Fibroblast of pulmonary artery (primary cell): ENCODE measurements at places on chromosomes 16 and 17.

GRCh38 chr17:78278139-78278741, 46.8 kb downstream of the TMEM235 start:
- no peak for DNase-seq

DNA sequence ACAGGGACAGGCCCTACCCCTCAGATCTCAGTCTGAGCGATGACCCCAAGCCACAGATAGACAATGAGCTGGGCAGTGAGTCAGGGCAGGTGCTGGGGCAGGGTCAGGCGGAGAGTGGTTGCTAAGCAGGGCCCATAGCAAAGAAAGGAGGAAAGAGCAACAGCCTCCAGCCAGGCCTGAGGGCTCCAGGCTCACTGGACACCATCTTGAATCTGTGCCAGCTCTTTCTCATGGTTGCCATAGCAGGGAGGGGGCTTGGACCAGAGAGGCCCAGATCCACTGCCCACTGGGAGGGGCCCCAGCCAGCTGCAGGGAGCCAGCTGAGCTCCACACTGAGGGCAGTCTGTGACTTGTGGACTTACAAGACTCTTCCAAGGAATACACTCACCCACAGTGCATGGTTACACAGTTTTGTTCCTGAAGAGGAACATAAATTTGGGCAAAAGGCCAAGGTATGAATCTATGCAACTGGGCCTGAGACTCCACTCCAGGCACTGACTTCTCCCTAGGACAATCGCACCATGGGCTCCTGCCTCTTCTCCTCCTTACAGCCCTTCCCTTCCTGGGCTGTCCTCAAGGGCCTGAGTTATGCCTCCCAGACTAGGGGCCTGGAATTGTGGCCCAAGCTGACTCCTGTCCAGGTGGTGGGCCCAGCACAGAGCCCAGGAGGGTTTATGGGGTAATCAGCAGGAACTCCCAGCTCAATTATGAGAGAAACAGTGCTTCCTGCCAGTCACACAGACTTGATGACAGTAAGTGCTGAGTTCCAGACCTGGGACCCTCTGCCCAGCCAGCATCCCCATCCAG, 59.9 kb downstream of the BEAN1 start:
- peak; percentile 93 for DNase-seq

GRCh38 chr17:10614536-10615155, 42.5 kb downstream of the MYH3 start:
- peak; percentile 76 for DNase-seq

- no peak for DNase-seq
Measured at GRCh38 chr17:49440581-49440980, 25.9 kb upstream of the PHB1 start.

GRCh38 chr16:89922477-89922883, 662 bp upstream of the TUBB3 start:
- peak; percentile 90 for DNase-seq

DNA sequence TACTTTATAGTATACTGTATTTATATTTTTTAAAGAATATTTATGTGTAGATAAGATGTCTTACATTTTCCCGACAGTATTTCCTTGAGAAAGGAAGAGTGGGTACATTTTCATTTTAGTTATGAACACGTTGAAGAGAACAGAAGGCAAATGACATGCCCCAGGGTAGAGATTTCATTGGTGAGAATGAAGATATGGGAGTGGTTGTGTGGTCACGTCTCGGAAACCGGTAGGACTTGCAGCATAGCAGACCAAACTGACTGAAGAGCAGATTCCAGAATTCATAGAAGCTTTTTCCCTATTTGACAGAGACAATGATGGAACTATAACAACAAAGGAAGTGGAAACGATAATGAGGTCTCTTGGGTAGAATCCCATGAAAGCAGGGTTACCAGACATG, 71.7 kb downstream of the KCNJ2 start:
- no peak for DNase-seq

DNA sequence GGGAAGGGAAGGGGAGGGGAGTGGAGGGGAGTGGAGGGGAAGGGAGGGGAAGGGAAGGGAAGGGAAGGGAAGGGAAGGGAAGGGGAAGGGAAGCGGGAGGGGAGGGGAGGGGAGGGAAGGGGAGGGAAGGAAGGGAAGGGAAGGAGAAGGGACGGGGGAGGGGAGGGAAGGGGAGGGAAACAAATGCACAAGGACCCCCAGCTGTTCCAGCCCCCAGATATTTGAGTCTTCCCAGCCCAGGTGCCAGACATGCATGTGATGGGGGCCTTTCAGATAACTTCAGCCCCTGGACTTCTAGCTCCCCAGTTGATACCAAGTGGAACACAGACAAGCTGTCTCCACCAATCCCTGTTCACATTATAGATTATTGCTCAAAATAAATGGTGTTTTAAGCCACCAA, 14.7 kb upstream of the KDM8 start:
- no peak for DNase-seq

DNA sequence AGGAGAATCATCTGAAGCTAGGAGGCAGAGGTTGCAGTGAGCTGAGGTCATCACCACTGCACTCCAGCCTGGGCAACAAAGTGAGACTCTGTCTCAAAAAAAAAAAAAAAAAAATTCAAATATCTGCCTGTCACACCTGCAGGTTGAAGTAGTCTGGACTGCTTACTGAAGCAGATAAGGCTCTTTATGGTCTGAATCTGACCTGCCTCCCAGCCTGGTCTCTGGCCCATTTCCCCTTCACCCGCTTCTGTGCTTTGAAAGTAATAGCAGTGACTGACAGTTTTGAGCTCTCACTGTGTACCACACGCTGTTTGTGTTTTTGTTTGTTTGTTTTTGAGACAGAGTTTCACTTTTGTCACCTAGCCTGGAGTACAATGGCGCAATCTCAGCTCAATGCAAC, 5.8 kb downstream of the SEZ6L2 start:
- no peak for DNase-seq

DNA sequence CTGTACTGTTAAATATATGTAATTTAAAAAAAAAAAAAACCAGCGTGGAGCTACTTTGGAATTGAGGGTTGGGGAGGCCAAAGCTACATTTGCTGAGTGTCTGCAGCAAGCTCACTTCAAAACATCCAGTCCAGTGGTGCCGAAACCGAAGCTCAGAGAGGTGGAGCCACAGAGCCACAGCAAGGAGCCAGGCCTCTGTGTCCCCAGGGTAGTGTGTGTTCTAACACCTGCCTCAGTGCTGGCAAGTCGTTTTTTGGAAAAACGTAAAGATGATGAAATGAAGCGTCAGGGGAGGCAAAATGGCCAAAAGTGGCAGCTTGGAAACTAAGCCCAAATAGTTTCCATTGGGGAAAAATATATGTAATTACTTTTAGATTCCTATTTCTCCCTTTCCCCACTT, 36.1 kb upstream of the MRC2 start:
- DNase-seq: no peak

GRCh38 chr16:74568961-74569631, 37.8 kb downstream of the GLG1 start:
- DNase-seq: no peak

GRCh38 chr17:69062860-69063581, 2.3 kb upstream of the ABCA9 start:
- DNase-seq: peak; percentile 35

DNA sequence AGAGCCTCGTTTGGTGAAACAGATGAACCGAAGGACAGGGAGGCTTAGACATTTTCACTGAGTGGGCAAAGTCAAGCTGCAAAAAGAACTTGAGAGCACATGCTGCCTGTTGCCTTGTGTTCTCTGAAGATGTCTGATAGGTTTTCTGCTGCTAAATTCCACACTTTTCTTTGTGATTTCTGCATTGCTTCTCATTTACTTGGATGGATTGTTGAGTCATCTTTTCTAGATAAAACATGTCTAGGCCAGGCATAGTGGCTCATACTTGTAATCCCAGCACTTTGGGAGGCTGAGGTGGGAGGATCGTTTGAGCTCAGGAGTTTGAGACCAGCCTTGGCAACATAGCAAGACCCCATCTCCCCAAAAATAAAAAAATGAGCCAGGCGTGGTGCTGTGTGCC, 80.4 kb upstream of the CLEC18A start:
- DNase-seq: no peak

DNA sequence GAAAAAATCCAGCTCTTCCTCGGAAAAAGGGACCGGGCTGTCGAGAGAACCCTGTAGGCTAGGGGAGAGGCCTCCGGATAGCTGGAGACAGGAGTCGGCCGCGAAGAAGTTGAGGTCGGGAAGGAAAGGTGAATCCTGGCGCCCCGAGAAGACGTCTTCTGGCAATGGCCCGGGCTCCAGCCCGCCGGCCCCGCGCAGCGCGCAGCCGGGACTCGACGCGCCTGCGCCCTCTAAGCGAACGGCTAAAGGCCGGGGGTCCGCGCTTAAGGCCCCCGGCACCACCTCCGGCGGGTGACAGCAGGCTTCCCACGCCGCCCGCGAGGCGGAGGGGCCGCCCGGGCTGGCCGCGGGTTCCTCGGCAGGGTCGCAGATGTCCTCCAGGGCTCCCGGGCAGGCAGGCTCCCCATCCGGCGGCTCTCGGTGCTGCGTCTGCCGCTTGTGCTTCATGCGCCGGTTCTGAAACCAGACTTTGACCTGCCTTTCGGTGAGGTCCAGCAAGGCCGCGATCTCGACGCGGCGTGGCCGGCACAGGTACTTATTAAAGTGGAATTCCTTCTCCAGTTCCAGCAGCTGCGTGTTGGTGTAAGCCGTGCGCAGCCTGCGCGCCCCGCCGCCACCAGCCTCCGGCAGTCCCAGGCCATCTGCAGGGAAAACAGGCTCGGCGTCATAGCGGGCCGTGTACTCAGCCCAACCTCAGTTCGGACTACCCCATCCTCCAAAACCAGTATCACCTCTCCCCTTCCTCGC, 1.6 kb downstream of the HOXB2 start:
- peak; percentile 66 for DNase-seq

DNA sequence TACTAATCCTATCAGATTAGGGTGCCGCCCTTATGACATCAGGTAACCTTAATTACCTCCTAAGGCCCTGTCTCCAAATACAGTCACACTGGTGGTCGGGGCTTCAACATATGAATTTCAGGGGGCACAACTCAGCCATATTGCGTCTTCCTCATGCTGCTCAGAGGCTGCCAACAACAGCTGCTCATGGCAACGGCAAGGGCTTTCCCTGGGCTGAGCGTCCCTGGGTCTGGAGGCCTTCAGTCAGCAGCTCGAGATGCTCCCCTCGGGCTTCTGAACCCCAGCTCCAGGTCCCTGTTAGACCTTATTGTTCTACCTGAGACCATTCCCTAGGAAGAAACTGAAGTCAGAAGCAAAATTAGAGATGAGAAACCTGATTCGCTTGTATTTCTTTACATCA, 157.2 kb downstream of the TMEM132E start:
- no peak for DNase-seq

DNA sequence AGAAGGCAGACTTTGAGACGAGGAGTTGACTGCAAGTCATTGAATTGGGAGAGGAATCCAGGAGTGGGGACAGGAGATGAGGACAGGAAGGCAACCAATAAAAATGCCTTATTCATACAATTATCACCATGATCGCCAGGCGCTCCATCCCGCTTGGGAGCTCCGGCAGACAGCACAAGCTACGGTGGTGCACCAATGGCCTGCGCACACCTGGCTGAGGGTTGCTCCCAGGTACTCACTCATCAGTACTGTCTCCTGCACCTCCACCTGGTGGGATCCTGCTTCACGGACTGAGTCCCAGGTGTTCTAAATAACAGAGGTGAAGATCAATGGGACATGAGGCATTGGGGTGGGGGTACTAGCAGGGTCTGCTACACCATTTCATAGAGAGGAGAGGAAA, 160.0 kb upstream of the TNRC6C start:
- DNase-seq: no peak

DNA sequence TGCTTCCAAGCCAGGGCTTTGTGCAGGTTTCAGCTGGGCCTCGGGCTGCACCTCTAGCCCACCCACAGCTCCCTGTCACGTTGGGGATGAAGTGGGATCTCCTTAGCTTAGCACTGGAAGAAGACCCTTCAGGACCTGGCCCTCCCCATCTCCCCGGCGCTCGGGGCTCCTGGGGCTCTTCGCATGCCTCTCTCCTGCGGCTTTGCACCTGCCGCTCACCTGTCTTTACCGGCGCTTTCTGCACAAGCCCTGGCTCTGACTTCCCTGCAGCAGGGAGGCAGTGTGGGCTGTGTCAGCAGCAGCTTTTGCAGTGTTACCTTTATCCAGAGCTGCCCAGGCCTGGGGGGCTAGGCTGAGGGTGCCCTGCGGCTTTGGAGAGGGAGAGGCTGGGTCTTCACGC, 52.3 kb downstream of the NT5M start:
- DNase-seq: no peak

DNA sequence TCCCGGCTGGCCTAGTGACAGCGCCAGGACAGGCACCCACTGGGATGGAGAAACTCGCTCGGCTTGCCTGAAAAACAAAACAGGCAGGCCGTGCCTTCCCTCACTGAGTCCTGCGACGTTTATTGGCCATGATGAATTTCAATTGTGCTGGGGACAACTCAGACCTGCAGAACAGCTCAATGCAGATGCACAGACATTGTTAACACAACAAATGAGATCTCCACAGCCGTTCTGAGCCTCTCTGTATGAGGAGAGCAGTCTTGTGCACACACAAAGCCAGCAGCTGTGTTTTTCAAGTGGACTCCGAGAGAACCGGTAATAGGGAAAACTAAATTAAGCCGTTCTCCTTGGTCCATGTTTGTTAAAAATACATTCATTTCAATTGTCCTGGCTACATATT, 15.9 kb downstream of the SHISA6 start:
- DNase-seq: no peak

GRCh38 chr16:8589900-8590688, at the start of gene TMEM114:
TSS of gene TMEM114 (minus strand) at chr16:8590511. CDS start at chr16:8589838, 673 bp downstream.
- no peak for DNase-seq

DNA sequence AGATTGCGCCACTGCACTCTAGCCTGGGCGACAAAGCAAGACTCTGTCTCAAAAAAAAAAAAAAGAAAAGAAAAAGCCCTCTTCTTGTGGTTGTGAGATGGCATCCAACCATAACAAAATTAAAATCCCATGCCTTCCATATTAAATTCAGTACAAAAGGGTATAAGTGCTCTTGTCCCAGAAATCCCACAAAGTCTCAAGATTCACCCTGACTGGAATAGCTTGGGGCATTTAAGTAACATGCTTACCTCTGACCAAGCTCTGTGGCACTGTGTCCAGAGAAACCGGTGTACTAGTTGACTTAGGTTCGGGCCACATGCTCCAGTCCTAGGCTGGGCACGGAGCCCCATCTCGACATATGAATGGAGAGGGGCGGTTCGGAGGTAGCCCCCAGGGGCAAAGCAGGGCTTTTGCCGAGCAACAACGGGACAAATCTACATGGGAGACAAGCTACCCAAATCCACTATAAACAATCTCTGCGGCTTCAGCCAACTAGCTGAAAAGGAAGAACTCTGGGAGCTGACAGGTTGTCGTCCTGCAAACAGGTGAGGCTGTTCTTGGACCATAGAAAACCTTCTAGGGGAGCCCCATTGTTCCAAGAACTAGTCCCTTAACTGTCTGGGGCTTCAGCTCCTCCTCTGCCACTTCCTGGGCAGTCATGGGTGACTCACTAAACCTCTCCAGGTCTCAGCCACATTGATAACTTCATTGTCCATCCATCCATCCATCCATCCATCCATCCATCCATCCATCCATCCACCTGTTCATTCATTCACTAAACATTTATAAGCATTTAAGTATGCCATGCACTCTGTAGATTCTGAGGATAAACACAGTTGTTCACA, 10.3 kb upstream of the IL4R start:
- DNase-seq: no peak

DNA sequence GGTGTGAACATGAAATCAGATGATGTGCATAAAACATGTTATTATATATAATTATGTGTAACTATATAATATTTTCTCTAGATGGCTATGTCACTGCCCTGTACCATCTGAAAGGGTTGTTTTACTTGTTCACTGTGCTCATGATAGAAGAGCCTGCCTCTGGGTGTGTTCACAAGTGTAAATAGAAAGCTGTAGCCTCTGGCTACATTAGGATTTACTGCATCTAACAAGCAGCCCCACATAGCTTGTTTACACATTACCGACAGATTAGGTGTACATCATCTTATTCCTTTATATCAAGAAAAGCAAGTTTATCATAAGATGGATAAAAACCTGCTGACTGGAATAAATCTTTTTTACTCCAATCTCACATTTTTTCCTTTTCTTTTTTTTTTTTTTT, 46.1 kb downstream of the CHD9 start:
- no peak for DNase-seq
